Stimulated activated CD4-positive, alpha-beta T cell treated with anti-CD3 and anti-CD28 coated beads, Interleukin-4, amount 100 ng/mL, for 24 hours (primary cell): ENCODE measurements at places on chromosomes 12 and 14.

DNA sequence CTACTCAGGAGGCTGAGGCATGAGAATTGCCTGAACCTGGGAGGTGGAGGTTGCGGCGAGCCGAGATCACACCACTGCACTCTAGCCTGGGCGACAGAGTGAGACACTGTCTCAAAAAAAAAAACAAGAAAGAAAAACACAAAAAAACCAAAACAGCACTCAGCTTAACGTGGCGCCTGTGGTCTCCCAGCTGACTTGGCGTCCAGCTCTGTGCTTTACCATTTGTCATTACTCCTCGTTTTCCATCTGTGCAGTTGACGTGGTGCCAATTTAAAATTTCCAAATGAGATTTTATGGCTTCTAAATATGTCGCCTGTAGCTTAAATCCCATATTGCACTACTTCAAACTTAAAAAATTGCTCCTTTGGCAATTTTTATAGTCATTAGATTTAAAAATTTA is 2.0 kb downstream of the MGP start:
- DNase-seq = no peak

GRCh38 chr14:77076113-77076631 is 21.9 kb upstream of the CIPC start:
- no peak for DNase-seq

GRCh38 chr14:54175298-54175942 is 218.8 kb upstream of the BMP4 start:
- DNase-seq = peak; percentile 50

DNA sequence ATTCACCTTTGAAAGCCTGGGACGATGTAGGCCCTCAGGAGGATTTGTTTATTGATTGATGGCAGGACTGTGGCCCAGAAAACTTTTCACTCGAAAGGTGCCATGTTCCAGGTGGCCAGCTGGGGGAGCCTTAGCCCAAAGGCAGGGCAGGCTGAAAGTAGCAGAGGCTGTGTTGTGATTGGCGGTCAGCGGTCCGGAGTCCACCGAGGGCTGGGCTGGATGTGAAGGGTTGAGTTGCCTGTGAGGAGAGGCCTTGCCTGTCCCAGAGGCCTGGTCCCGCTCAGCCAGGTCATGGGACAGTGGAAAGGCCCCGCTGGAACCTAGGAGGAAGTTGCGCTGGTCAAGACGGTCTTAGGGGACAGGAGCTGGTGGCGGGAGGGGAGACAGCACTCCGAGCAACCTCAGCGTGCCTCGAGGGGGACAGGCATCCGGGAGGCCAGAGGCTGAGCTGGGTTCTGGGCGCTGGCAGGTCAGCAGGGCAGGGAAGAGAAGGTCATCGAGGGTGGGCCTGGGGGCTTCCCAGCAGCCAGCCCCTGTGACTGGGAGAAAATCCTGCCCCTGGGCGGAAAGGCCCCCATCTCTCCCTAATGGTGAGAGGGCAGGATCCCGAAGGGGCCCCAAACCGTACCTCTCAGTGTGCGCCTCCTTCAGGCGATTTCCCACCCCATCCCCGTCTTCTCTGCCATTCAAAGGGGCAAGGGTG is 26.3 kb downstream of the CMA1 start:
- peak; percentile 50 for DNase-seq

GRCh38 chr12:53345486-53346188 is 9.5 kb upstream of the SP7 start:
- no peak for DNase-seq

GRCh38 chr12:56661979-56662638 is 16.3 kb upstream of the ATP5F1B start:
- DNase-seq = no peak

- no peak for DNase-seq
Observed at GRCh38 chr14:104001003-104001402, 58.7 kb upstream of the RD3L start.

DNA sequence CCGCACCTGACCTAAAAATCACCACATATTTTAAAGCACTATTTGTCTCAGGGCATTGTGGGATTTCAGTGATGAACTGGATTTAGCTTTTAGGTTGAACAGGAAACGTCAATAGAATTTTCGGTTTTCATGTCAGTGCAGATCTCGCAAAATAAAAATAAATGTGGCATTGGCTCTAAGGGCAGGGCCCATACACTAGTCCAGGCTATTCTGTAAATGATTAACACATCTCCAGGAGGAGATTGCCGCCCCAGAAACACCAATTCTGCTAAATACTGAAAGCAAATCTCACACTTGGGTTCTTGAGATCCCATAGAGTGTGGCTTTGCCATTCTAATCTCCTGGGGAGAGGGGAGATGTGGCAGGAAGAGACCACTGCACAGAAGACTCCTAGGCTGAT is 1494.0 kb upstream of the TMEM132C start:
- no peak for DNase-seq

DNA sequence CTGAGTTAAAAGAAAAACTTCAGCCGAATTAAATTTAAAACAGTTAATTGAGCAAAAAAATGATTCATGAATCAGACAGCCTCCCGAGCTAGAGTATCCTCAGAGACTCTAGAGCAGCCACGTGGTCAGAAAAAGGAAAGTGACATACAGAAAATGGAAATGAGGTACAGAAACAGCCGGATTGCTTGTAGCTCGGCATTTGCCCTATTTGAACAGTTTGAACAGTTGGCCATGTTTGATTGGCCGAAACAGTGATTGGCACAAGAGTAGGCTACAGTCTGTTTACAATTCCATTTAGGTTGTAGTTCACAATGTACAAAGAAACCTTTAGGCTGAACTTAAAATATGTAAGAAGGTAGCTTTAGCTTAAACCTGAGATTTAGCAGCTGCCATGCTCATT is 12.9 kb upstream of the OXA1L start:
- DNase-seq = no peak

- no peak for DNase-seq
Observed at GRCh38 chr12:92419201-92419600, 273.6 kb upstream of the BTG1 start.

DNA sequence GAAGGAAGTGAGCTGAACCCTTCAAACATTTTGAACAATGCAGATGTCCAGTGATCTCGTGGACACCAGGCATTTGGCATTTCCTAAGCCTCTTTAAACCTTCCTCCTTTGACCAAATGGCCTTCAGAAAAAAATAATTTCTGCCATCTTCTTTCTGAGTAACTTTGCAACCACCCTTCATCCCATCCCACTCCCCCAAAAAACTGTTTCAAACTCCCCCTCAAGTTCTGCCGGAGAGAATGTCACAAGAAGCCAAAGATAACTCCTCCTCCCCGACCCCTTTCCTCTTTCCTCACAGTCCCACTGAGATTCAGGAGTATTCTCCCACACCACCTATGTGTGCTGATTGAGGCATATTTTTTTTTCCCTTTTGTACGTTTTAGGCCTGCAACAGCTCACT is 1.7 kb downstream of the KSR2 start:
- DNase-seq = no peak

DNA sequence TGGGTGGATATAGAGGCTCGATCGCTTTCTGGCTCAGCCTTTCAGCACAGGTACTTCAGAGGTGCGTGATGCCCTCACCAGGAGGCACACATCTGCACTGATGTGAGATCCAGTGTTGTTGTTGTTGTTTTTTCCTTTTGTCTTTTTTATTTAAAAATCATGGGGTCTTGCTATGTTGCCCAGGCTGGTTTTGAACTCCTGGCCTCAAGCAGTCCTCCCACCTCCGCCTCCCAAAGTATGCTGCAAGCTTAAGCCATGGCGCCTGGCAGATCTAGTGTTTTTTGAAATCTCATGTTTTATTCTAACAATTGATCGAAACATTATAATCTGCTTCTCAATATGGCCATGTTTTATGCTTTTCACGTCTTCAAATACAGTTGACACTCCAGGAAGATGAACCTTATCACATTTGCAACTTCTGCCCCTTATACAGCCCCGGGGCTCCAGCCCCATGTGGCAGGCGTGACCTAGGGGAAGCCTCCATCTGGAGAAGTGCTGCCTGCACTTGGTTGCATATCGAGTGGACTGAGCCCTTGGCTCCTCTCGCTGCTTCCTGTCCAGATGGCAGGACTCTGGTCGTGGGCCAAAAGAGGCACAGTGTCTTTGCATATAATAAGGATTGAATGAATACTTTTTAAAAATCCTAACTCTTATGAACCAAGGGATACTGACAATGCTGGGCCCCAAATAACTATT is 71.7 kb downstream of the TRAF3 start:
- DNase-seq = no peak

GRCh38 chr12:51832354-51833107 is 16.0 kb downstream of the FIGNL2 start:
- DNase-seq = no peak

DNA sequence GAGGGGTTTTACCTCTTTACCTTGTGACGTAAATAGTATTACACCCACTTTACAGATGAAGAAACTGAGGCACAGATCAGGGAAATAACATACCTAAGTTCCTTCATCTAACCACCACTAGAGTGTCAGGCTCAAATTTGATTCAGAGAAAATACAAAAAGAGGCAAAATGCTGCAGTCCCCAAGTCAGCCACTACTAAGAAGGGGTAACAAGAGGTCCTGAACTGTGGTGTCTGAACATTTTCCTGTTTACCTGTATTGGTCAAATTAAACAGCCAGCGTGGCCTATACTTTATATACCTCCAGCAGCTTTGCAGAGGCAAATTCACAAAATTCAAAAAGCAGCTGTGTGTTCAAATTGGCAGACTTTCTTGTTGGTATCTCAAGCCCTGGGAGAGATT is 92.0 kb downstream of the TBX5 start:
- DNase-seq = no peak

- DNase-seq = no peak
Observed at GRCh38 chr12:48875944-48876515, 10.4 kb upstream of the RND1 start.

DNA sequence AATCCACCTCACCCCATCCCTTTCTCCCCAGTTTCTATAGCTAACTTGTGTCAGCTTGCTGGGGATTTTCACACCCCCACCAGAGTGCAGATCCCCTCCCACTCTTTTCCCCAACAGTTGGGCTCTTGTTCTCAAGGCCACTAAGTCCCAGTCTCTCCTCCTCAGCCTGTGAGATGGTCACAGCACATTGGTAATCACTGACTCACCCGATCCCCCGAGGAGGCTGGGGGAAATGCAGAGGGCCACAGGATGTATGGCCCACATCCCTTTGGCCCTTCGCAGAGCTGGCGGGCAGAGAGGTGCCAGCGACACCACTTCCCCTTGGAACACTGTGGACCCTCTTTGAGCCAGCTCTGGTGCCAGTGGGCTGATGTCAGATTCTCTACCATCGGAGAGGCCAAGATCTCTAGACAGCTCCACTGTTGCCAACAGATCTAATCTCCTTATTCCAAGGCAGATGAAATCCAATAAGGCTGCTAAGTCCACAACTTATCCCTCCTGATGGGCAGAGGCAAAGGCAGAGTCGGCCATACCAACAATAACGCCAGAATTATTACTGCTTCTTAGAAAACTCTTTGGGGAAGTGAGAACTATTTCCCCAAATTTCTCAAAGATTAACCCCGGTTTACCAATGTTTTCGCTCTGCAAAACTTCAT is 1.6 kb downstream of the FMNL3 start:
- peak; percentile 30 for DNase-seq

- no peak for DNase-seq
Observed at GRCh38 chr12:68972595-68972994, 39.6 kb upstream of the CPM start.
